ENCODE measurements at places on chromosomes 16 and 17.

GRCh38 chr16:4683255-4684057 is 9.9 kb upstream of the NUDT16L1 start:
- no peak for DNase-seq

DNA sequence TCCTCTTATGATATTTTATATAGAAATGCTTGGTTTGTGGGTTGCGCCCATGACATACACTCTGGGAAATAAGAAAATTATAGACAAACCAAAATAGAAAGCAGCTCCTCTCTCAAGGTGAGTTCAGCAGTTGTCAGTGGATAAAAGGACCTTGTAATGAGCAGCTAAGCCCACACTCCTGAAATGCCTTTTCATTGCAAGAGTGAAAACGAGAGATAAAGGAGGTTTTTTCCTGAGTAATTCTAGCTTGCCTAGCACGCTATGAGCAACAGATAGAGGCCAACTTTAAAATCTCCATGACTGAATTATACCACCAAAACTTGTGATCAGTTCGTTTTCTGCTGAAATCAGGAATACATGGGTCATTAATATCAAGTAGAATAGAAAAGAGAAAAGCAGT is 261.8 kb upstream of the CACNG5 start:
- no peak for DNase-seq

GRCh38 chr17:17837380-17837821 is 615 bp upstream of the SREBF1 start:
- DNase-seq = peak; percentile 94

- no peak for DNase-seq
These were observed 129.6 kb downstream of the MRM1 start for GRCh38 chr17:36730857-36731490.

DNA sequence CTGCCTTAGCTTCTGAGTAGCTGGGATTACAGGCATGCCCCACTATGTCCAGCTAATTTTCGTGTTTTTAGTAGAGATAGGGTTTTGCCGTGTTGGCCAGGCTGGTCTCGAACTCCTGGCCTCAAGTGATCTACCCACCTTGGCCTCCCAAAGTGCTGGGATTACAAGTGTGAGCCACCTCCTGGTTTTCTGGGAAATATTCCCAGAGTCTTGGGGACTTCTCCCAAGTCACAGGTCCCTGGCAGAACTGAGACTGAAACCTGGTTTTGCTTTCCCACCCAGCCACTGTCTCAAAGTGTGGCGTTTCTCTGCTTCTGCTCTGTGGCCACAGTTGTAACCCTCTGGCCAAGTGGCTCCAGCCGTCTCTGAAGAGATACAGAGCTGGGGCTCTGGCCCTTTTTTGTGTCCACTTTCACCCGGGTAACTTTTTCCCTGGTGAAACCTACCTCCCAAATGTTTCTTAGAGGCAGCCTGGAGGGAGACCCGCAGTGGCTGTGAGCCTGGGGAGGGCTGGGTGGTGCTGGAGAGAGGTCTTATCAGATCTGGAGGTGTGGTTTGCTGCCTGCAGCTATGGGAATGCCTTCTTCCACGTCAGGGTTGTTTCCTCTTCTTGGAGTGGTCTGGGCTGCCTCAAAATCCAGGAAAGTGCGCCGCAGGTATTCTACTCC is 5.1 kb downstream of the KSR1 start:
- DNase-seq = peak; percentile 97

GRCh38 chr17:5184288-5184687 is 7.4 kb downstream of the ZNF594 start:
- no peak for DNase-seq

GRCh38 chr16:86575754-86576557 is 2.4 kb upstream of the FOXL1 start:
- DNase-seq = peak; percentile 97

- no peak for DNase-seq
These were observed 577.9 kb upstream of the CDH5 start for GRCh38 chr16:65788434-65789140.

Data from islet precursor cell (in vitro differentiated cells).